ENCODE measurements at places on chromosomes 1 and 21.

GRCh38 chr21:37871121-37871862, 45.0 kb downstream of the KCNJ6 start:
- no peak for DNase-seq

- DNase-seq, result no peak
Observed at GRCh38 chr1:212366901-212367300, 47.8 kb downstream of the PACC1 start.

DNA sequence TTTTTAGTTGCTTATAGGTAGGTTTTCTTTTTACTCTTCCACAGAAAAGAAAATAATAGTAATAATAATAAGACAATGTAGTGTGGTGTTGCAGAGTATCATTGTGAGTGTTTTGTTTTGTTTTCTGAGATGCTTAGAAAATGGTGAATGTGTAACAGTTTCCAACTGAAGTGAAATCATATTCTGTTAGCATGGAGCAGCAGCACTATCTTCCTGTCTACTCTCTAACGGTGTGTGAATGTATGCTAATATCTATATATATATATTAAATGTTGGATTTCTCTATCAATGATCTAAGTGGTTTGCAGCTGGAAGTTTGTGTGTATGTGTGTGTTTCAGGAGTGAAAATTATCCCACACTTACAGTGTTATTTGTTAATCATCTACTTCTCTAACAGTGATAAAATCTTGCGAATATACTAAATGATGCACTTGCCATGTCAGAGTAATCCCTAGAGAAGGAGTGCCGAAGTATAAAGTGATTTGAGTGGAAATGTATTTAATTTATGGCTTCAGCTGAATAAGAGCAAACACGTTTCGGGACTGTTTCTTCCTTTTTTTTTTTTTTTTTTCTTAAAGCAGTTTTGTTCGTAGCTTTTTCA, 377 bp downstream of the SAMD13 start:
- DNase-seq, result no peak

GRCh38 chr1:157955857-157956256, 37.6 kb upstream of the KIRREL1 start:
- DNase-seq, result no peak

- no peak for DNase-seq
Observed at GRCh38 chr1:8340448-8340847, 22.5 kb downstream of the SLC45A1 start.

- no peak for DNase-seq
Observed at GRCh38 chr1:9174243-9174642, 45.3 kb upstream of the GPR157 start.

- DNase-seq, result no peak
Observed at GRCh38 chr21:26003404-26003803, 167.2 kb downstream of the APP start.
